ENCODE measurements at places on chromosomes 1 and 21. TPM values are rescaled to one million over a fixed set of nuclear protein-coding genes. Genes with fewer than 3 reads are reported as not detected.

DNA sequence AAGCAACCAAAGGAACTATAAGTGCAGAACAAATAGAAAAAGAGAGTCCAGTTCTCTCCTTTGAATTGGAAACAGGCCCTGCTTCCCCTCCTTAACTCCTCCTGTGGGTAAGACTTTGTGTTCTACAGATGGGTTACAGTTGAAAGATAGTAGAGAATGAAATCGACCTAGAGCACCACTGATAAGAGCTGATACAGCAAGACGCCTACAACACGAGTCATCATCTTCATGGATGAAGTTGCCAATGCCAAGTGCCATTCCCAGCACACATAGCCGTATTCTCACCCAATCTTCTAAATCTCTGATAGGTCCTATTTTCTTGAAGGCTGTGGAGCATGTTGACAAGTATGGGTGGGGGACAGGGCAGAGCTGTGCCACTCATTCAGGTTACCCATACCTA, 99.8 kb upstream of the CAMK1G start:
- no peaks in the 10 kb centered on the region for H3K36me3 ChIP-seq
- no peaks in the 10 kb centered on the region for H3K4me1 ChIP-seq
- no peak for DNase-seq
- no peak overlapping the region for H3K27ac ChIP-seq
- H3K27me3 ChIP-seq, result no peaks in the 10 kb centered on the region

GRCh38 chr21:45356251-45356650, 48.7 kb upstream of the COL18A1 start:
- peaks cover 64% of the 10 kb centered on the region for H3K4me1 ChIP-seq
- peak; percentile 40 for DNase-seq
- peaks cover 42% of the 10 kb centered on the region for H3K27me3 ChIP-seq
- no peak overlapping the region for H3K4me3 ChIP-seq

GRCh38 chr1:60449876-60450275, 376.3 kb upstream of the C1orf87 start:
- H3K36me3 ChIP-seq, result no peaks in the 10 kb centered on the region
- no peak overlapping the region for H3K27ac ChIP-seq
- no peak overlapping the region for H3K4me3 ChIP-seq
- H3K4me1 ChIP-seq, result no peaks in the 10 kb centered on the region

GRCh38 chr1:11595285-11595684, 58.9 kb downstream of the FBXO2 start:
- H3K27ac ChIP-seq, result no peak overlapping the region
- DNase-seq, result no peak
- peaks cover 55% of the 10 kb centered on the region for H3K27me3 ChIP-seq
- H3K36me3 ChIP-seq, result no peaks in the 10 kb centered on the region

DNA sequence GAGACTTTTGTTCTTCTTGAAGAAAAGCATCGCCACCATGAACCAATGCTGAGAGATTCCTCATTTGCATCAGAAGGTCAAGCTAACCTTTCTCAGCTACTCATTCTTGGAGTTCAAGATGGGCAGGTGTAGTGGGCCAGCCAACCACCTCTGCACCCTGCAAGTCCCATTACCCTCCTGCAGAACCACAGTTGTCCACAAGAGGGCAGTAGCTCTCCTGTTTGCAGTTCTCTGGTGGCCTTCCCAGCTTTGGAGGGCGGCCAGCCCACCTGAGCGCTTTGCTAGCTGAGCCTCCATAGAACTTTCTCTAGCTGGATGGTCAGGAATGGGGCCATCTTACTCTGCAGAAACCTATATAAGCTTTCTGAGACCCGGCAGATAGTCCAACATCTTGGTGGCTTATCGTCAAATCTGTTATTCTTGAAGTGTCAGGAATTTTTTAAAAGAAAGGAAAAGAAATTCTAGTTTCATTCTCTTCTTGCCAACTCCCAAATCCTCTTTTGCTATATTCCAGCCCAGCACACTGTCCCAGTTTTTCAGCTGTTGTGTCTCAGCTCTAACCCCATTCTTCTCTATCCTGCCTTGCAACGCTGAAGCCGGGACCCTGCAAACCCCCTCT, 11.0 kb upstream of the LMX1A start:
- no peak overlapping the region for H3K27ac ChIP-seq
- DNase-seq, result peak; percentile 88
- H3K4me1 ChIP-seq, result no peaks in the 10 kb centered on the region

DNA sequence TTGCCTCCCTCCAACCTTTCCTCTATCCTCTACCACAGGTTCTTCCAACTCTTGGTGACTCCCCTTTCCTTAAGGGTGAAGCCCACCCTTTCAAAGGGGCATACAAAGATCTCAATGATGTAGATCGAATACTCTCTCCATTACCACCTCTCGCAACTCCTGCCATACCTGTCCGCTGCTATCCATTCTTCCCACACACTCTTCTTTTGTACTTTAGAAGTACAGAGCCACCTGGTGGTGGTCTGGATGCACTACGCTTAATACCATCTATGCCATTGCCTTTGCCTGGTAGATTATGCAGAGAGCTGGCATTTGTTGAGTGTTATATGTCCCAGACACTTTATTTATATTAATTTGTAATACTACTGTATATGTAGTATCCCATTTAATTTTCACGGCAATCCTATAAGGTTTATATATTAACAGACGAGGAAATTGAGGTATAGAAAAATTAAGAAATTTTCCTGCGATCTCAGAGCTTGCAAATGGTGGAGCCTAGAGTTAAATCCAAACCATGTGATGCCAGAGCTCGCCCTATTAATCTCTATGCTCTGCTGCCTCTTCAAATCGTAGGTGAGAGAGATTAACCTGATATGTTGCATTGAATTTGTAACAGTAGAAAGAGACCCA, 22.9 kb downstream of the TSHB start:
- peak; percentile 70 for DNase-seq
- no peaks in the 10 kb centered on the region for H3K4me1 ChIP-seq
- peaks cover 6% of the 10 kb centered on the region for H3K27me3 ChIP-seq
- no peak overlapping the region for H3K4me3 ChIP-seq
- H3K27ac ChIP-seq, result no peak overlapping the region

- H3K4me1 ChIP-seq, result no peaks in the 10 kb centered on the region
- H3K4me3 ChIP-seq, result no peak overlapping the region
- H3K36me3 ChIP-seq, result no peaks in the 10 kb centered on the region
- DNase-seq, result no peak
- H3K27ac ChIP-seq, result no peak overlapping the region
Observed at GRCh38 chr1:193355178-193355577, 168.8 kb upstream of the B3GALT2 start.

GRCh38 chr1:3372317-3372716, 82.1 kb upstream of the ARHGEF16 start:
- peaks cover 19% of the 10 kb centered on the region for H3K27me3 ChIP-seq
- H3K4me3 ChIP-seq, result no peak overlapping the region
- no peaks in the 10 kb centered on the region for H3K4me1 ChIP-seq
- no peaks in the 10 kb centered on the region for H3K36me3 ChIP-seq
- no peak overlapping the region for H3K27ac ChIP-seq
- no peak for DNase-seq

DNA sequence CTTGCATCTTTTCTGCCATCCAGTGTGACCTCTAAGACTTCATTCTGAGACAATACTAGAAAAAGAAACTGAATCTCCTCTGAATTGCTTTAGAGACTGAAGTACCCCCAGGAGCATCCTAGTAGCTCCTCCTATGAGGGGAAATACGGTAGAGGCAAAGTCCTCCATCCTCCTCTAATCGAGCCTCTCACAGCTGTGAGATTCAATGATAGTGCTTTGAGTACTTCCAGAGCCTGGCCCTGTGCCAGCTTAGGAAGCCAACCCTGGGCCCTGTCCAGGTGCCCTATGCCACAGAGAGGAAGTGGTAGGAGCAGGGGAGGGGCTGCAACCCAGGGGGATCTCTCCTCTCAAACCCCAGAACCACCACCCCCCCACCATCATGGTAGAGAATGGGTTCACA, 10.7 kb downstream of the RORC start:
- H3K4me1 ChIP-seq, result peaks cover 3% of the 10 kb centered on the region
- H3K27ac ChIP-seq, result no peak overlapping the region
- no peak overlapping the region for H3K4me3 ChIP-seq
- H3K27me3 ChIP-seq, result peaks cover 55% of the 10 kb centered on the region
- no peak for DNase-seq
- no peaks in the 10 kb centered on the region for H3K36me3 ChIP-seq

DNA sequence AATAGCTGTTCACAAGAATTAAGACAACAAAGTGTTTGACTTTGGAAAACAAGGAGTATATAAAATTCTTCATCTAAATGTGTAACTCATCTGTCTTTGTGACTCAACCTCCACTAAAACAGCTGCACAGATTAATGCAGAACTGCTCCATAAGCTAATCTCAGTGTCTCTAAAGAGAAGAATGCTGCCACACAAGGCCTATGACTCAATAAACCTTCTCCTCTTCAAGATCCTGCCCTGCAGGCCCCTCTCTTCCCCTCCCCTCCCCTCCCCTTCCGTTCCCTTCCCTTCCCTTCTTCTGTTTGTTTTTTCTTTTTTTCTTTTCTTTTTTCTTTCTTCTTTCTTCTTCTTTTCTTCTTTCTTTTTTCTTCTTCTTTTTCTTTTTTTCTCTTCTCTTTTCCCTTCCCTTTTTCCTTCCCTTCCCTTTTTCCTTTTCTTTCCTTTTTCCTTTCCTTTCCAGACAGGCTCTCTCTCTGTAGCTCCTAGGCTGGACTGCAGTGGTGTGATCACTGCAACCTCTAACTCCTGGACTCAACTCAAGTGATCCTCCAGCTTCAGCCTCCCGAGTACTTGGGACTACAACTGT, 1052.8 kb downstream of the BRINP3 start:
- H3K4me3 ChIP-seq, result no peak overlapping the region
- H3K4me1 ChIP-seq, result no peaks in the 10 kb centered on the region
- no peaks in the 10 kb centered on the region for H3K36me3 ChIP-seq

DNA sequence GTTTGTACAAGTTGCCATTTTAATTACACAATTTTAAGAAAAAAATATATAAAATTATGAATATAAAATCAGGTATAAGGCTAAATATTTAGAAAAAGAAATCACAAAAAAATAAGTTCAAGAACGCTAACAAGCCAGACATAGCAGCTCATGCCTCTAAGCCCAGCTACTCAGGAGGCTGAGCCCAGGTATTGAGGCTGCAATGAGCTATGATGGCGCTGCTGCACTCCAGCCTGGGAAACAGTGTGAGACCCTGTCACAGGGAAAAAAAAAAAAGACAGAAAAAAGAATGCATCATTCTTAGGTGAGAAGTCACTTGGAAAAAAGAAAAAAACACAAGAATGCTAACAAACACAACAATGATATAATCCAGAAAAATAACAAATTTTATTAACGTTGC, 112.3 kb upstream of the PRDX6 start:
- H3K36me3 ChIP-seq, result no peaks in the 10 kb centered on the region
- H3K27ac ChIP-seq, result no peak overlapping the region
- no peaks in the 10 kb centered on the region for H3K27me3 ChIP-seq
- no peaks in the 10 kb centered on the region for H3K4me1 ChIP-seq
- H3K4me3 ChIP-seq, result no peak overlapping the region

DNA sequence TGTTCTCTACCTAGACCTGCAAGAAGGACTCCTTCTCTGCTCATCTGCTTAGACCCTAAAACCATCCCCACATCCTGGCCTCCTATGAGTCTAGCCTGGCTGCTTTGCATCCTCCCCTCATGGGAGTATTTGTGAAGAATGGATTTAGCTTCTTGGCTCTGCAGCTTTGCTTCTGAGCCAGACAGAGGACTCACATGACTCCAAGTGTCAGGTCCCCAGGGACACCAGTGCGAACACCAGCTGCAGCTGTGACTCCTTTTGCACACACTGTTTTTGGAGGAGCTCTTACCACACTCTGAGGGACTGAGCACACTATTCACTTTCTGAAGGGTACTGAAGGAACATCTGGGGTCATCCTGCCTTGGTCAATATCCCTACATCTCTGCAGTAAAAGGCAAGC, 131.8 kb upstream of the SGIP1 start:
- H3K4me3 ChIP-seq, result no peak overlapping the region
- no peaks in the 10 kb centered on the region for H3K4me1 ChIP-seq
- H3K36me3 ChIP-seq, result no peaks in the 10 kb centered on the region

DNA sequence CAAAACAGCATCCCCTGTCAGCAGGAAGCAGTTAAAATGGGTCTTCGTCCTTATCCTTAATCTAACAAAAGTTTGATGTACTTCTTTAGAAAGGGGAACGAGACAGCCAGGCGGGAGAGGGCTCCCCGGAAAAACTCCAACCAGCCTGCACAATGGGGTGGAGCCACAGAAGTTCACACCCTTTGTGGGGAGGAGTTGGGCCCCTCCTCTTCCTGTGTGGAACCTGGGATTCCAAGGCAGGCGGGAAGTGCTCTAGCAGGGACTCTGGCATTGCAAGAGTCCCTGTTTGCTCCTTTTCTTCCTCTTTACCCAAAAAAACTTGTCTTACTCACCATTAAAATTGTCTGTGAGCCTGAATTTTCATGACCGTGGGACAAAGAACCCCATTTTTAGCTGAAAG, 47.7 kb downstream of the FCRL5 start:
- no peaks in the 10 kb centered on the region for H3K27me3 ChIP-seq
- H3K27ac ChIP-seq, result no peak overlapping the region
- H3K36me3 ChIP-seq, result no peaks in the 10 kb centered on the region

- H3K4me1 ChIP-seq, result no peaks in the 10 kb centered on the region
- H3K36me3 ChIP-seq, result peaks cover 86% of the 10 kb centered on the region
- H3K4me3 ChIP-seq, result no peak overlapping the region
- no peak overlapping the region for H3K27ac ChIP-seq
Observed at GRCh38 chr21:34836103-34836932, 167.5 kb downstream of the CLIC6 start.

ITLN2 gene
- not detected for total RNA-seq

FAM177B gene
- total RNA-seq, result not detected

PLA2G2A gene
- total RNA-seq, result not detected

SLC50A1 gene
- 46.5 TPM for total RNA-seq

GBP4 gene
- total RNA-seq, result 0.11 TPM

JAK1 gene
- total RNA-seq, result 43.0 TPM

PGLYRP3 gene
- not detected for total RNA-seq

TMEM200B gene
- 0.11 TPM for total RNA-seq

OLFML3 gene
- total RNA-seq, result 0.13 TPM

SLC25A34 gene
- 0.13 TPM for total RNA-seq
